ENCODE measurements at places on chromosomes 1 and 21. TPM values are rescaled to one million over a fixed set of nuclear protein-coding genes. Genes with fewer than 3 reads are reported as not detected.

- ATAC-seq = no peak
These were observed 97.8 kb downstream of the CD247 start for GRCh38 chr1:167420510-167420909.

GRCh38 chr1:233183226-233184020 is 112.1 kb downstream of the PCNX2 start:
- ATAC-seq = no peak

DNA sequence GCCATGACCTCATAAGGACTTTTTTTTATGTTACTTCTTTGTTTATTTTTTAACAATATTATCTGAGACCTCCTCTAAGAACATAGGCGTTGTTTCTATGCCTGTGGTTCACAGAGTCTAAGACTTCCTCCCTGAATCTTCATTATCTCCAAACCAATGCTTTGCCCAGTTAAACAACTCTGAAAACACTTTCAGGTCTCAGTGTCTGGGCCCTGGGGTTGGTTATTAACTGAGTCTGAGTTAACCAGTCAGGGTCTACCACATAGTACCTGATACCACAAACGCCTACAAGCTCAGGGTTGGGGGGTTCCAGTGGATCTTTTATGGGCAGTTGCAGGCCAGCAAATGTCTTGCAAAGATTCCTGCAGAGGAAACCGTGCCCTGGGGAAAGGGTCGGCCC is 138.2 kb downstream of the AJAP1 start:
- ATAC-seq = no peak

DNA sequence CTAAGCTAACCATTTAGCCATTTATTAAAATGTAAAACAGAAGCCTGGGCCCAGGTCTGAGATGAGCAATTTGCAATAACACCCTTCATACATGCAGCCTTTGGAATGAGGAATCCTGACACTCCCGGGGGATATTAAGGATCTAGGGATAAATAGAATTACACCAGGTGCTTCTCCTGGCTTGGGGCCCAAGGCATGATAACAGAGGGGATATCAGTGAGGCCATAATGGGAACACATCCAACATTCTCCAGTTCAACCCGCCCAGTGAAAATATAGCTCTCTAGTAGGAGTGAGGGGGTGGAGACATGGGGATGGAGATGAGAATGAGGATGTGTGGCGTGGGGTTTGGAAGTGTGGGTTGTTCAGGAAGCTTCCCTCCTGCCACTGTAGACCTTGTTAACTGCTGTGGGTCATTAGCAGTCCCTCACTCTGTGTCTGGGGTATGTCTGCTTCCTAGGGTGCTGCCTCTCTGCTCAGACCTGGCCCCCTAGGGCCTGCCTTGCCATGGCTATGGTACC is 57.9 kb upstream of the KANK4 start:
- ATAC-seq = no peak

The ANKRD45 gene
- not detected for total RNA-seq
